ENCODE measurements at places on chromosomes 1 and 21.

GRCh38 chr1:222588135-222588534 is 1.6 kb downstream of the TAF1A start:
- DNase-seq, result no peak

GRCh38 chr1:97192872-97193572 is 471.4 kb downstream of the PTBP2 start:
- DNase-seq, result no peak

DNA sequence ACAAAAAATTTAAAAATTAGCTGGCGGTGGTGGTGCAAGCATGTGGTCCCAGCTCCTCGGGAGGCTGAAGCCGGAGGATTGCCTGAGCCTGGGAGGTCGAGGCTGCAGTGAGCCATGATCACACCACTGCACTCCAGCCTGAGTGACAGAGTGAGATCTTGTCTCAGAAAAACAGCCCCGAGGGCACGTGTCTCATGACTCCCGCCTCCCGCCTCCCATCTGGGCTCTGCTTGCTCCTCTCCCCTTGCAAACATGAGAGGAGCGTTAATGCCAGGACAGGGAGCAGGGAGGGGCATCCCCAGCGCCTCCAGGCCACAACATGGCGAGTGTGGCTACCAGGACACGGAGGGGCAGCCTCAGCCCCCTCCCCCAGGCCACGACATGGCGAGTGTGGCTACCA is 28.3 kb downstream of the FAAP20 start:
- no peak for DNase-seq

DNA sequence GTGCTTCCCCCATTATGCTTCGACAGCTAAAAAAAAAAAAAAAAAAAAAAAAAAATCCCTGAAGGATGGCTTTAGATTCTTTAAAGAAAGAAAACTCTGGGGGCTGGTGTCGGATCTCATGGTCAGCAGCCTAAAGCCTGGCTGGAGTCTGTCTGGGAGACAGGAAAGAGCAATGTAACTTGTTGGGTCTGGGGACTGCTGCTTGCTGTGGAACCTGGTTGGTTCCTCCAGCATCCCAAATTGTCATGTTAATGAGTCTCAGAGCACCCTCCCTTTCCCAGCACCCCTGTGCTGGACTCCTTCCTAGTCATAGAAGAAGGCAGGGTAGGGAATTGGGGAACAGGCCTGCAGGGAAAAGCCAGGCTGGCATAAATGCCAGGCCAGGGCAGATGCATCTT is 3.0 kb downstream of the KCNC4 start:
- DNase-seq, result no peak

DNA sequence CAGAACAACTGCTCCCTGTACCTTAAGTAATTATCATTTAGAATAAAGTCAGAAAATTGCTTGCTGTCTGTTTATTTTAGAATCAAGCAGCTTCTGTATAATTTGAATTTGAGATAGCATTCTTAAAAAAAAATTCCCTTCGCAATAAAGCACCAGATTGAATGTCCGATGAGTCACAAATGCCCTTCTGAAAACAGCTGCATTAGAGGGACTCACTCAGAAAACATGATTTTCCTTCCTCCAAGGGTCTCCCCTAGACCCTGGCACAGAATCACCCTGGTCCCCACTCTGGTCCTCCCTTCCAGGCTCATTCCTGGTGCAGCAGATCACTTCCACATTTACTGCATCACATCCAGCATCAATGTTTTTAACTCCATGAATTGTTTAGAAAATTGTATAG is 471.1 kb upstream of the VAMP3 start:
- no peak for DNase-seq

DNA sequence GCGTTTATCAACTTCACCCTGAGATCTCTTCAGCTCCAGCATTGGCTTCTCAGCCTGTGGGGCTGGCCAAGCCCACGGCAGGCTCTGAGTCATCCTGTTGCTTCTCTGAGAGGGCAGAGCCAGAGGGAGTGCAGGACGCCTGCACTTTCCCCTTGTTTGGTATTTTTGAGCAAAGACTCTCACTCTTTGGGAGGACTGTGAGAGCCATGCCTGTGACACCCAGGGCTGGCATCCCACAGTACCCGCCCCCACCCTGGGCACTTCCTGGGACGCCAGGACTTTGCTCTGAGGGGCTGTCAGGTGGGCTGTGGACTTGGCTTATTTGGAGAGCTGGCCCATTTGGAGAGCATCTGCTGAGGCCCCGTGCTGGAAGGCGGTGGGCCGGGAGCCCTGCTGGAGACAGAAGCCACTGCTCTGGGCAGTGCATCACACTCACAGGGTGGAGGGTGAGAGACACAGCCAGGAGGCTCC is 37.4 kb downstream of the VANGL1 start:
- no peak for DNase-seq

GRCh38 chr1:24850328-24850920 is 79.7 kb downstream of the RUNX3 start:
- DNase-seq, result no peak

DNA sequence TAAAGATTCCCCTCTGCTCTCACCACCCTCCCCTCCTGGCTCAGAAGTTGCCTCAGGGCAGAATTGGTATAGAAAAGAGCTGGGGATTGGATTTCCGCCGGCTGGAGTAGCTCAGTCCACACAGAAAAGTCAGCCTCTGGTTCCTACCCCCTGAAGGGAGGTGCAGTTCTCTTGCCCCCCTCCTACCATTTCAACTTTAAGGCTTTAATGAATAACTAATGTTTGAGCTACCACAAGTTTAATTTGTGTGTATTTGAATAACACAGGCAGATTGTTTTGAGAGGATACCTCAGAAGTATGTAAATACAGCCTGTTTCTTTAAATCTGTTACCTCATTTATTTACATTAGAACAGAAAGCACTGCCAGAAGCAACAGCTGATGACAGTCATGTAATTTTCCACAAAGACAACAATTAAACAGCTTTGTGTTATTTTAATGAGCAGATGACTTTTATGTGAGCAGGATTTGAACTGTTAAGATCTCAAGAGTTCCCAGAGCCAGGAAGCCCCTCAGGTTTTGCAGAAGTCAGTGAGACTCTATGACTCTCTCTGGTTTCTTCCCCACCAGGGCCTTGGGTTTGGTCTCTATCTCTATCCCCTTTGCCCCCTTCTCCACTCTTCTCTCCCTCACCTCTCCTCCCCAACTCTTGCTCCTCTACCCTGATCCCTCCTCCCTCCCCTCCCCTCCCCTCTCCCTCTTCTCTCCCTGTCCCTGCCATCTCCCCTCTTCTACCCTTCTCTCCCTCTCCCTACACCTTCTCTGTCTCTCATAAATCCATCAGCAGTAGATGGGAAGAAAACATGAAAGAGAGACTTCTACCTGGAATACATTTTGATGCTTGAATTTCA is 26.3 kb downstream of the DUSP10 start:
- DNase-seq, result no peak
